ENCODE measurements at places on chromosomes 11 and 22. TPM values are rescaled to one million over a fixed set of nuclear protein-coding genes. Genes with fewer than 3 reads are reported as not detected.
A peak's percentile ranks its signal among the peaks of the same experiment; 100 is the strongest.

The OR52M1 gene
- total RNA-seq: not detected

DNA sequence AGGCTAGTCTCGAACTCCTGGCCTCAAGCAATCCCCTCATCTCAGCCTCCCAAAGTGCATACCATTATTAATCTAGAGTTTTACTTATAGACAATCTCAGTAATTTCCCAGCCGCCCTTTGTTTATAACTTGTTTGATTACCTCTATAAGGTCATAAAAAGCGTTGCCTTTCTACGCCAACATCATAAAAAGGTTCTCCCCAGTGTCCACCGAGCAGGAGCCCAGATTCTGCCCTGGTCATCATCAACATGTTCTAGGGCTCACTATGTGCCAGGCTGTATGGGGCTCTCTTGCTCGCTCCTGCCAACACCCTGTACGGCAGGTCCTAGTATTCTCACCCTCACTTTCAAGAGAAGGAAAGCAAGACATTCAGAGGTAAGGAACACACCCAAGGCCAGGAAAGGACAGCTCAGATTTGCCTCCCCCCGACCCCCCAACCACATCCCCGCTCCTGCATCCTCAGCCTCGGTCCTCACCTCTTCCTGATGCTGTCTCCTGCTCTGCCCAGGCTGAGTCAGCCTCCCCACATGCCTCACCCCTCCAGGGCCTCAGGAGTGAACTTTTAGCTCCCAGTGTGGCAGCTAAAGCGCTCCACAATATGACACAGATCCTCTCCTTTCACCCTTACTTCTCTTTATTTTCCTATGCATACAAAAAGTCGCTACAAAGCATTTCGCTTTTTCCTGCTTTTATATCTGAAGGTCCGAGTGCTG, 14.3 kb downstream of the ARFGAP3 start:
- H3K4me1 ChIP-seq: no peaks in the 10 kb centered on the region
- no peak overlapping the region for H3K27ac ChIP-seq
- H3K27me3 ChIP-seq: no peaks in the 10 kb centered on the region
- no peak for DNase-seq

GRCh38 chr11:101278286-101278685, 148.7 kb upstream of the PGR start:
- H3K27me3 ChIP-seq: no peaks in the 10 kb centered on the region
- H3K36me3 ChIP-seq: no peaks in the 10 kb centered on the region
- no peak overlapping the region for H3K4me3 ChIP-seq

DNA sequence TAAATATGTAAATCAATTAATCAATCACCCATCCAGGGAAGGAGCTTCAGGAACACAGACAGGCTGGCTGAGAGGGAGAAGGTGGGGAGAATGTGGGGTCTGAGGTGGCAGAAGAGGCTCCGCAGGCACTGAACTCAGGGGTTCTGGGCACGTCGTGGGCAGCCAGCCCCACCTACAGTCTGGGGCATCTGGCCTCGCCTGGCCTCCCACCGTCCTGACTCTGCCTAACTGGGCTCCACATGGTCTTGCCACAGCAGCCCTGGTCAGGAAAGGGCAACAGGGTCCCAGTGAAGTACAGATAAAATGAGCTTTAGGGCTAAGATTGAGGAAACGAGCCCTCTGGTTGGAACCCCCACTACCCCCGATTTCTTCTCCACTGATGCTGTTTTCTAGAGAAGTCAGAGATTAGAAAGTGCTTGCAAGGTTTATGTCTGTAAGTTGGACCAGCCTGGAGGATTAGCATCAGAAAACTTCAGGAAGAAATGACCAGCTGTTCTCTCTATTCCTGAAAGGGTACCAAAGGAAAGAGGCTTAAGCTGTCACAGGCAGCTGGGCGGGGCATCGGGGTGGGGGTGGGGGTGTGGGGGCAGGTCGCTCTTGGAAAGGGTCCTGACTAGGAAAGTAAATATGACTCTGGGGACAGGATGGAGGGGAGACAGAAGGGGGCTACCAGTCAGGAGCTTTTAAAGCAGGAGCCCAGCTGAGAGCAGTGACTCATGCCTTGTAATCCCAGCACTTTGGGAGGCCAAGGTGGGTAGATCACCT, 261.7 kb downstream of the BUD13 start:
- no peak for DNase-seq
- no peak overlapping the region for H3K4me3 ChIP-seq
- no peaks in the 10 kb centered on the region for H3K27me3 ChIP-seq
- no peaks in the 10 kb centered on the region for H3K36me3 ChIP-seq
- no peaks in the 10 kb centered on the region for H3K4me1 ChIP-seq
- H3K27ac ChIP-seq: no peak overlapping the region

DNA sequence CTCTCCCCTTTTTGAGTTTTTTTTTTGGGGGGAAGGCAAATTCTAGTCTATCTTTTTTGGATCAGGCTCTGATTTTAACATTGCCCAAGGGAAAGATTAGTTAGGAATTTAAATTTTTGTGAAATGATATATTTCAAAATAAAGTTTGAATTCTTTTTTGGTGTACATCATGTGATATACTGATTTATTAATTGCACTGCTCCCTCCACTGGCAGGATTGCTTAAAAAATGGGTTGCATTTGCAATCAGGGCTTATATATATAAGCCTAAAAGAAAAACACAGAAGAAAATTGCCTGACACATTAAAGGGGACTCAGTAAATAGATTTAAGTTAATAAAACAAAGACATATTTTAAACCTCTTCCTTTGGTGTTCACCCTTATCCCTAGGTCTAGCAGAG, 1.2 kb downstream of the DYNC2H1 start:
- H3K36me3 ChIP-seq: no peaks in the 10 kb centered on the region
- no peak overlapping the region for H3K27ac ChIP-seq
- H3K4me1 ChIP-seq: peaks cover 6% of the 10 kb centered on the region
- no peaks in the 10 kb centered on the region for H3K27me3 ChIP-seq
- no peak overlapping the region for H3K4me3 ChIP-seq

GRCh38 chr11:76206077-76206326, 300 bp downstream of the WNT11 start:
- no peaks in the 10 kb centered on the region for H3K36me3 ChIP-seq
- no peak overlapping the region for H3K4me3 ChIP-seq
- H3K27me3 ChIP-seq: peaks cover 12% of the 10 kb centered on the region

GRCh38 chr11:102733232-102733875, 8.6 kb upstream of the MMP8 start:
- H3K36me3 ChIP-seq: no peaks in the 10 kb centered on the region
- no peaks in the 10 kb centered on the region for H3K4me1 ChIP-seq
- no peaks in the 10 kb centered on the region for H3K27me3 ChIP-seq

- no peak for DNase-seq
- no peaks in the 10 kb centered on the region for H3K4me1 ChIP-seq
- no peaks in the 10 kb centered on the region for H3K36me3 ChIP-seq
- no peak overlapping the region for H3K27ac ChIP-seq
Measured at GRCh38 chr11:16814410-16815046, 76.1 kb downstream of the C11orf58 start.

DNA sequence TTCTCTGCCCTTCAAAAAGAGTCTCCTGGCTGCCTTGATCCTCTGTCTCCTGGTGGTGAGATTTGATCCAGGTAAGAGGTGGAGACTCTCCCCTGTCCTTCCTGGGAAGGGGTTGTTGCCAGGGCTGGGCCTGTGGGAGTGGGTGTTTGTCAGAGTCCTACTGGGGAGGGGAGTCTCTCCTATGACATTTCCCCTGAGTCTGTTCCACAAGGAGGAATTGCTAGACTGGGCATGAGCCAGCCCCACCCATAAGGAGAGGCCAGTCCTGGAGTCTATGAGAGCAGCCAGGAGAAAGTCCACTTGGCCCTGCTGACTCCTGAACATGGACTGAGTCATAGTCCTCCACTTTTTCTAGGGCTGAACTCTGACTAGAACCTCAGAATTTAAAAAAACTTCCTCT, 7.4 kb downstream of the PEX26 start:
- no peak for DNase-seq
- no peaks in the 10 kb centered on the region for H3K4me1 ChIP-seq
- H3K36me3 ChIP-seq: peaks cover 89% of the 10 kb centered on the region
- no peak overlapping the region for H3K4me3 ChIP-seq
- no peak overlapping the region for H3K27ac ChIP-seq

DNA sequence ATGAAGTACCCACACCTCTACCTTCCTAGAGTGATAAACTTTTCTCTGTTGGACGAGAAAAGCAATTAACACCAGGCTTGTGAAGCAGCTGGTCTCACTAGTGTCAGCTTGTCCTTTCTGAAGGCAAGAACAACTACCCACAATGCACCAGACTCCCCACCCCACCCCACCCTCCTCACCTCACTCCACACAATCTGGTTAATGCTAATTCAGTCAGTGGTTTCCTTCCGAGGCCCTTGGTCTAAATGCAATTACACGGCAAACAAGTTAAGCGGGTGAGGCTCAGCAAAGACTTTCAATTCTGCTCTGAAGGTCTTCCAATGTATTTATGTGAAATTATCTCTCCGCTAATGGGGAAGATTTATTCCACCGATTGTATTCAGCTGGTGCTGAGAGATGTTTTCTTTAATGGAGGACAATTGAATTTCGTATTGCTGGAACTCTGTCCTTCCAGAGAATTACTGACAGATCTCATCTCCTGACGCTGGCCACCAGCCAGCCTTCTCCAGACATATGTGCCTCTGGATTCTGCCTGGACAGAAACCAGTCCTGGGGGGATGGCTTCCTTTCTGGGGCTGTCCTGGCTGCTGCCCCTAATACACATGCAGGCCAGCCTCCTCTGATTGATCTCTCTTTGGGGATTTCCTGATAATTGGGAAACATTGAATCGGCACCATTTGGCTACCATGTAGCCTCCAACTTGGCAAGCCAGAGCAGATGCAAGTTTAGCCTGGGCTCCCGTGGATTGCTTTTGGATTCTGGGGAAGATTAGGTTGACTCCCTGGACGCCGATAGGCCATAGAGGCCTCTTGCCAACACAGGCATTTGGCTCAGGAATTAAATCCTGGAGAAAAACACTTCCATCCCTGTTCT, 165.8 kb upstream of the NARS2 start:
- no peaks in the 10 kb centered on the region for H3K36me3 ChIP-seq
- no peak overlapping the region for H3K27ac ChIP-seq
- H3K4me3 ChIP-seq: no peak overlapping the region
- no peaks in the 10 kb centered on the region for H3K27me3 ChIP-seq

- H3K4me1 ChIP-seq: peaks cover 41% of the 10 kb centered on the region
- no peaks in the 10 kb centered on the region for H3K27me3 ChIP-seq
- H3K27ac ChIP-seq: peak within 1 kb of the TSS; percentile 86
- H3K36me3 ChIP-seq: no peaks in the 10 kb centered on the region
- peak; percentile 57 for DNase-seq
Measured at GRCh38 chr22:46737976-46738646, at the start of gene CERK. TSS of gene CERK (minus strand) at chr22:46738252. CDS start at chr22:46738148, 104 bp downstream.

- H3K4me1 ChIP-seq: peaks cover 40% of the 10 kb centered on the region
- no peak for DNase-seq
- no peaks in the 10 kb centered on the region for H3K27me3 ChIP-seq
- H3K36me3 ChIP-seq: peaks cover 29% of the 10 kb centered on the region
- H3K4me3 ChIP-seq: peak overlapping the region; percentile 96
Measured at GRCh38 chr11:117230999-117231841, 653 bp downstream of the PCSK7 start.

The FGF3 gene
- total RNA-seq: not detected

- no peak overlapping the region for H3K27ac ChIP-seq
- peaks cover 32% of the 10 kb centered on the region for H3K4me1 ChIP-seq
- no peak for DNase-seq
- H3K36me3 ChIP-seq: no peaks in the 10 kb centered on the region
- no peaks in the 10 kb centered on the region for H3K27me3 ChIP-seq
- no peak overlapping the region for H3K4me3 ChIP-seq
Measured at GRCh38 chr11:117931331-117931950, 2.2 kb upstream of the TMPRSS13 start.

DNA sequence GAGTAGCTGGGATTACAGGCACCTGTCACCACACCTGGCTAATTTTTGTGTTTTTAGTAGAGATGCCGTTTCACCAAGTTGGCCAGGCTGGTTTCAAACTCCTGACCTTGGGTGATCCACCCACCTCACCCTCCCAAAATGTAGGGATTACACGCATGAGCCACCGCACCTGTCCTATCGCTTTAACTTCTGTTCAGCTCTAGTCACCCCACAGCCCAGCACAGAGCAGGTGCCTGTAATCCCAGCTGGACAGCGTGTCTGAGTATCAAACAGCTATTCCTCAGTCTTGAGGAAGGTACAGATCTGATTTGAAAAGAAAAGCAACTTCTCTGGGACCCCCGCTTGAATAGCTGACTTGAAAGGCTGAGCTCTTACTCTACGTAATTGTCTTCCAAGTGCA, 149.1 kb downstream of the CTTN start:
- no peaks in the 10 kb centered on the region for H3K4me1 ChIP-seq
- H3K36me3 ChIP-seq: no peaks in the 10 kb centered on the region
- no peak overlapping the region for H3K4me3 ChIP-seq
- H3K27me3 ChIP-seq: no peaks in the 10 kb centered on the region

- H3K27ac ChIP-seq: no peak overlapping the region
- no peaks in the 10 kb centered on the region for H3K4me1 ChIP-seq
- no peak for DNase-seq
- no peak overlapping the region for H3K4me3 ChIP-seq
Measured at GRCh38 chr11:84922836-84923235, 704.3 kb downstream of the DLG2 start.
